ENCODE measurements at places on chromosomes 16 and 17. TPM values are rescaled to one million over a fixed set of nuclear protein-coding genes. Genes with fewer than 3 reads are reported as not detected.

NME2 gene
- 686 TPM for total RNA-seq

ABCC3 gene
- 34.8 TPM for total RNA-seq

CRYBA1 gene
- total RNA-seq: not detected

KRT40 gene
- not detected for total RNA-seq

PDE6G gene
- total RNA-seq: not detected

HS3ST2 gene
- not detected for total RNA-seq

LPO gene
- total RNA-seq: not detected

CCL7 gene
- total RNA-seq: 0.33 TPM

CYB561 gene
- 13.7 TPM for total RNA-seq

NAGPA gene
- total RNA-seq: 17.7 TPM

MT4 gene
- not detected for total RNA-seq

CETP gene
- total RNA-seq: not detected

KLHL11 gene
- 28.2 TPM for total RNA-seq

CDH15 gene
- 0.99 TPM for total RNA-seq
